Fibroblast of skin of left quadriceps (primary cell): ENCODE measurements at places on chromosomes 2 and 18.

- DNase-seq = no peak
These were observed 165.9 kb upstream of the RND3 start for GRCh38 chr2:150653351-150653750.

DNA sequence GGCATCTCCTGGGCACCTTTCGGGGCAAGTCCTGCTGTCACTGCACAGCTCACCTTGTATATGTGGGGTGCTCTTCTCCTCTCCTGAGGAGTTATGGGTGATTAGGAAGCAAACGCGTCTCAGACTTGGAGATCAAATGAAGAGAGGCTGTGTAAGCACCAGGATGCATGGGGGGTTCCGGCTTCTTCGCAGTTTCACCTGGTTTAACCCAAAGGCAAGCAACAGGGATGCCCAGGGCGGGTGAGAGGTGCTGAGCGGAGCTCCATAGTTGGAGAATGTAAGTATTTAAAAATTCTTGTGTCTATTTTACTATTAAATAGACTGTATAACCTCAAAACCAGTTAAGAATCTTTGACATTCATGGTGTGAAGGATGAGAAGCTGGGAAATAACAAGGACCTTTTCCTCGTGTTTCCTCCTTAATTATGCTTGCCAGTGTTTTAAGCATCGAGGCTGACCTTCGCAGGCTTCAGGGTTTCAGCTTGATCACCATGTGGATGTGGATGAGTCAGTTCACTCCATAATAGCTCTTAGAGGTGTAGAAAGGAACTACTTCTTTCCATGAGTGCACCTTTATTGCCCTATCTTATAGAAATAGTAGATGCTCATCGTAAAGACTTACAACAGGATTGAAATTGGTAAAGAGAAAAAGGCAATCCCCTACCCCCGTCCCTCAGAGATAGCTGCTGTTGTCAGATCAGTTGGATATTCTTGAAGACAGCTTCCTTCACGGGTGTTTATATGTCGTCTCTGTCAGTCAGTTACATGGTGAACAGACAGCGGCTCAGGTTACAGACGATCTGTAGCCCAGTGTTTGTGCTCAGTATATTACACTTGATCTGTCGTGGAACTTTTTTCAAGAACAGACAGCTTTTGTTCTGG, 201.1 kb downstream of the AGAP1 start:
- DNase-seq = no peak

DNA sequence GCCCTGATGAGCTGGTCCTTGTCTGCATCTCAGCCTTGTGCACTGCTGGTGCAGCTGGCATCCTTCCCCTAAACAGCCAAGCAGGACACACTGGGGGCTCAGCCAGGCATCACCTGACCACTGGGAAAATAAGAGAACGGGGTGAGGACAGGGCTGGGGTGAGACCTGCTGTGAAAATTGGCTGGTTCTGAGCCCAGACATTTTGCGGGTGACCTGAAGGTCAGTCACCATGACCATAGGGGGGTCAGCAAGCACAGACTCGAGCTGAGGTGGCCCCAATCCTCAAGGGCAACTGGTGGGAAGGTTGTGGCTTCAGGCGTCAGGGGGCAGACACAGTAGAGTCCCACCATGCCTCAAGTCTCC, 144.9 kb upstream of the TWIST2 start:
- DNase-seq = no peak

DNA sequence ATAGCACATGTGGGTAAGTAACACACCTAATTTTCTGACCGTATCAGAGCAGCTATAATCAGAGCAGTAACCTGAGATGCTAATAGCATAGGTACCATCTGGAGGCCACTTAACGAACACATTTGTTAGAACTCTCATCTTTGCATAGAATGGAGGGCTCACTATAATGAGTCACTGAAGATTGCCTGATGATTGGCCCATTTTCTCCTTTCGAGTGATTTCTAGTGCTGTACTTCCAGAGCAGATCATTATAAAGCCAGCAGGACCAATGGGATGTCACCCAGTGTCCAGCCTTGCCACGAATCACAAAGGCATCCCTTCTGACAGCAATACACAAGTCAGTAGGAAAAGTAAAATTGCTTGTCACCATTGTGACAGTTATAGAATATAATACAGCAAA, 81.7 kb upstream of the REV1 start:
- DNase-seq = no peak

GRCh38 chr2:186979439-186980116, 130.6 kb upstream of the ZSWIM2 start:
- no peak for DNase-seq

- no peak for DNase-seq
These were observed 151.6 kb upstream of the MYO3B start for GRCh38 chr2:170026361-170026760.

DNA sequence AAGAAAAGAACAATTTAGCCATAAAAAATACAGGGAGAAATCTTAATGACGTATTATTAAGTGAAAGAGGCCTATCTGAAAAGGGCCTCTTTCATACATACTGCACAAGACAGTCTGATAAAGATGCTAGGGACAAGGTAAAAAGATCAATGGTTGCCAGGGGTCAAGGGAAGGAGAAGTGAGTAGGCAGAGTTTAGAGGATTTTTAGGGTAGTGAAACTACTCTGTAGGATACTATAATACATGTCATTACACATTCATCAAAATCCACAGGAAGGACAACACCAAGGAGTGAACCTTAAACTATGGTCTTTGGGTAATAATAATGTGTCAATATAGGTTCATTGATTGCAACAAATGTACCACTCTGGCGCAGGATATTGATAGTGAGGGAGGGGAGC, 289.3 kb downstream of the FSIP2 start:
- no peak for DNase-seq

DNA sequence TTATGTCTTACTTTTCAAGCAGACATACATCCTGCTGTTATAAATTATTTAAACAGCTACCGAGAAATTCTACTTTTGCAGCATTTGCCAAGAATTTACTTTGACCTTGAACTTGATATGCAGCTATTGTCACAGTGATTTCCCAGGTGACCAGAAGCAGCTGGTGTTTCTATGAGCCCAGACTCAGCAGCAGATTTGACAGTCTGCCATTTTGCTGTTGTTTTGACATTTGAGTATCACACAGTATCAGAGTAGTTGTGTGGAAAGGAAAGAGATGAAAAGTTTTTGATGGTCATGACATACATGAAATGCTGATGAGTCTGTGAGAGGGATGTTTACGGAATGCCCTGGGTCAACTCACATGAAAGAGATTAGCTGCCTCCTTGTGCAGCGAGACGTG, 6.6 kb upstream of the CCDC195 start:
- no peak for DNase-seq

DNA sequence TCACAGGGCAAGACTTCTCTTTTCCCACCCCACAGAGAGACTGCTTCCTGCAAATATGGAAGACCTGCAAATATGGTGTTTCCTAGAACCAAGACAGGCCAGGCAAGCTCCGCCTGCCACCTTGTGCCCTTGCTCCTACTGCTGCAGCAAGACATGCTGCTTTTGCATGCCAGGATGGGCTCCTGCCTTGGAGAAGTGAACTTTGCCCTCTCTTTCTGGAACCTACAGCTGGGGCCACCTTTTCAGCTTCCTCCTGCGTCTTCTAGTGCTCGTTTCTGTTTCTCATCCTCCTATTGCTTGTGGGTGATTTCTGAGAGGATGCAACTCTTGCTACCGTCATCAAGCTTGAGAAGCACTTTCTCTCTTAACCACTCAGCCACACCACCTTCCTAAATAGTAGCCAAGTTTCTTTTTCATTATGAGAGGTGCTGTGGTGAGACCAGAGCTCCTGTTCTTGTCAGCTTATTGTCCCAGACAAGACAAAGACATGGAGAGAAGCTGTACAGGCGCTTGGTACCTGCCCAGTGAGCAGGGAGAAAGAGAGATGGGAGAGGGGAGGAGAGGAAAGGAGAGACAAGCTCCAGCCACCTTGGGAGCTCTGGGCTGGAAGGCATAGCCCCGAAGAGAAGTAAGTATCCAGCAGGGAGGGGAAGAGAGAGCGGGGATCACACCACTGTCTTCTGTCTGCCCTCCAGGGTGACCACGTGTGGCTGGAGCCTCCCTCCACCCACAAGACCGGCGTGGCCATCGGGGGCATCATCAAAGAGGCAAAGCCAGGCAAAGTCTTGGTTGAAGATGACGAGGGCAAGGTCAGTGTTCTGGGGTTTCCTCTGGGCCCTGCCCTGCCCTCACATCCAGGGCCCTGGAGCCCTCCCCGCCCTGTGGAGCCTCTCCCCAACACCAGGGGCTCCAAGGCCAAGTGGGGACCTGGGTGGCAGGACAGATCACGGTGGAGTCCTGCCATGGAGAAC, 28.3 kb downstream of the MYO7B start:
- no peak for DNase-seq

GRCh38 chr18:46424898-46425297, 232.1 kb downstream of the LOXHD1 start:
- no peak for DNase-seq

DNA sequence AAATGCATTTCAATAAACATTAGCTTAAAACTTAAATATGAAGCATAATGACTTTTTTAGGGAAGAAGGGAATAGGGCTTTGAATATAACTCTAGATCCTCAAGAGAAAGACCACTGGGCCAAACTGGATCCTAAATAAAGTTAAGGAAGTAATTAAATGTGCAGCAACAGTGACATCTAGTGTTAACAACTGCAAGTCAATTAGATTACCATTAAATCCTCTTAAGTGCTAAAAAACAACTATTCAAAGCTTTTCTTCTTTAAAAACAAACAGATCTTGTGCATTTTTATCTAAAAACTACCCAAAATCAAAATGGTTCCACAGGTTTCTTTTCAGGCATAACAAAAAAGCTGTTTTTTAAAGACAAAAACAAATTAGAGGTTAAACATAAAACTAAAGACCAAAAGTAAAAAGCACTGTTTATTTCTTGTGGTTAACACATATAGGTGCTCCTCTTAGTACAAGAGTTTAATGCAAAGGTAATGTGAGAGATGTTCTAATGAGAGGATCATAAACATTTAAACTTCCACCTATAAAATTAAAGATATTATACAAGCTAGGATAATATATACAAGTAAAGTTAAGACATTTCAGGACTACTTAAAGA, 111.4 kb downstream of the THADA start:
- DNase-seq = peak; percentile 72

DNA sequence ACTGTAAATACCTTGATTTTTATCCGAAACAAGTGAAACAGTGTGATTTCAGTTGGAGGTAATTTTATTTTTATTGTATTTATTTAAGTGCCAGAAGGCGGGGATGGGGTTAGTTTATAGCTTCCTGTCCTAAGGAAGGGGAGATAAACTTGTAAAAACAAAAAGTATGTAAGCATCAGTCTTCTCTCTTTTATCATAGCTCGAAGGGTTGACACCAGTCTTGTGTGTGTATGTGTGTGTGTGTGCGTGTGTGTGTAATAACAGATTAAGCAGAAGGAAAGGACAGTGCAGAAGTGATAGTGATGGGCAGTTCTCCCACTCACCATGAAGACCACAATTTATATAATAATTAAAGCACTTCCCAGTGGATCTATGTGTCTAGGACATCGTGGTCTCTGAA, 793.3 kb downstream of the PLCL1 start:
- DNase-seq = no peak

DNA sequence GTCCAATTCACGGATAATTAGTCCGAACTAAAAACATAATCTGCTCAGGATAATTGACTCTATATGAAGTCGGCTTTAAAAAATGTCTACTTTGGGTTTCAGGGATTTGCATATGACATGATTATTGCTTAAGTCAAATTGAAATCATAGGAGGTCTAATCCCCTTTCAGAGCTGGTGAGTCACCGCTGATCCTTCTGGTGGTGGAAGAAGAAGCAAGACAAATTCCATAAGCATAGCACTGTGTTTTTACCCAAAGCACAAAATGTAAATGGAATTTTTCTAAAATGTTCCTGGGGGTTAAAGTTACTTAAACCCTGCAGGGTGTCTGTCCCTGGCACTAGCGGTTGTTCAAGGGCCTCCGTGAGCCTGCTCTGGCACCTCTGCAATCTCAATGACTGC, 460.2 kb downstream of the LRATD1 start:
- peak; percentile 83 for DNase-seq

- peak; percentile 23 for DNase-seq
These were observed 26.1 kb upstream of the SLC38A11 start for GRCh38 chr2:164981217-164981990.

GRCh38 chr18:8760984-8761383, 55.6 kb downstream of the MTCL1 start:
- no peak for DNase-seq

- peak; percentile 3 for DNase-seq
These were observed 341.8 kb downstream of the RBM43 start for GRCh38 chr2:150919901-150920300.

DNA sequence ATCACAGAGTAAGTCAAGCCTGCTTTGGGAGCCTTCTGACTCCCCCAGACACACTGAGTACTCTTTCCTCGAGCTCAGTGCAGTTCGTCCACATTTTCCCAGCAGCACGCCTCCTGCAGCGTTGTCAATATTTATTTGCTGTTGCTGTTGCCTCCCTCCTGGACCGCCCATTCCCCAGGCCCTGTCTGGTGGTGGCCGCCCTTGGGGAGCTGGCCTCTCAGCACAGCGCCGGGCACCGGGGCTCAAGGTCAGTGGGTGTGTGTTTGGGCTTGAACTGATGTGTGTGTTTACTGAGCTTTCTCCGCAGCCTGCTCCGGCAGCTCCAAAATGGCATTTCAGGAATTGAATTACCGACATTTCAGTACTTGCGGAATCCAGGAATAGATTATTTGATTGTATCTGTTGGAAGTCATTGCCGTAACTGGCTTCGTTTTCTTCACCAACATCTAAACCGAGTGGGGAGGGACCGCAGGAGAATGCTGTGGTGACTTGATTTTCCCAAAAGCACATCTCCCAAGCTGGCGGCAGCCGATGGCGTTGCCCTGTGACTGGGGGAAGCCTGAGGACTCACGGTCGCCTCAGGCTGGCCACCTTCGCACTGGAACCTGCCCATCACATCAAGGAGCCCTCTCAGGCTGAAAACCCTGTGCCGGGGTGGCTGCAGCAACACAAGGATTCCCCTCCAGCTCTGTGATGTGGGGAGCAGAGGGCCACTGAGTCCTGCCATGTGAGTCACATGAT, 66.0 kb downstream of the HPCAL1 start:
- DNase-seq = no peak

- DNase-seq = peak; percentile 38
These were observed 22.4 kb upstream of the RMP24 start for GRCh38 chr18:35949903-35950627.

GRCh38 chr2:1633092-1633671, 111.1 kb downstream of the PXDN start:
- no peak for DNase-seq

DNA sequence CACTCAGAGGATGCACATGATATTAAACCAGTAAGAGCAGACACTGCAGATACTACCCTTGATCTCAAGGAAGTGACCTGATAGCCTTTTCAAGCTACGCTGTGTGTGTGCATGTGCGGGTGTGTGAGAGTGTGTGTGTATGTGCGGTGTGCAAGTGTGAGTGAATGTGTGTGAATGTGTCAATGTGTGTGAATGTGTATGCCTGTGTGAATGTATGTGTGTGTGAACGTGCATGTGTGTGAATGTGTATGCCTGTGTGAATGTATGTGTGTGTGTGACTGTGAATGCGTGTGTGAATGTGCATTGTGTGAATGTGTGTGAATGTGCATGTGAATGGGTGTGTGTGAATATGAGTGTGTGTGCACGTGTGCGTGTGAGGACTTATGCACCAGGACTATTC, 53.8 kb downstream of the KCNG2 start:
- no peak for DNase-seq

- DNase-seq = no peak
These were observed 168.4 kb downstream of the ARL4C start for GRCh38 chr2:234328444-234328990.

- DNase-seq = no peak
These were observed 891.3 kb upstream of the LRRTM1 start for GRCh38 chr2:81195774-81196382.

GRCh38 chr2:219525533-219526232, 11.4 kb downstream of the ASIC4 start:
- no peak for DNase-seq
